Left renal pelvis (tissue), 4 donors: ENCODE measurements at places on chromosomes 3 and 15.

- no peak for DNase-seq
These were observed 317.8 kb upstream of the AGTR1 start for GRCh38 chr3:148379763-148380382.

DNA sequence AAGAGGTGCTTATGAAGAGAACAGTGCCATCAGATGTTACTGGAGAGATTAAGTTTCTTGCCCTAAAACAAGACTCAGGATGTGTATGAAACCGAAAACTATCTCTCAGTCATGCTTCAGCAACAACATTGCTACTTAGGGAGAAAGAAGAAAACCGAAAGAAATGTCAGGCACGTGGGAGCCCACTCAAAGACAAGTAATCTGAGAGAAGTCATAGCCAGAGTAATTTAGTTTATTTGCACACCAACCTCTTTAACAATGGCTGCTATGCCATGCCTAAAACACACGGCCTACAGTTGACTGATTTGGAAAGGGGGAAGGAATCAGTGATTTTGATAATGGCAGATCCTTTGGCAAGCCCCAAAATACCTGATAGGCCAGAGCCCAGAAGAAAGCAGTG is 162.9 kb downstream of the TIGIT start:
- no peak for DNase-seq

DNA sequence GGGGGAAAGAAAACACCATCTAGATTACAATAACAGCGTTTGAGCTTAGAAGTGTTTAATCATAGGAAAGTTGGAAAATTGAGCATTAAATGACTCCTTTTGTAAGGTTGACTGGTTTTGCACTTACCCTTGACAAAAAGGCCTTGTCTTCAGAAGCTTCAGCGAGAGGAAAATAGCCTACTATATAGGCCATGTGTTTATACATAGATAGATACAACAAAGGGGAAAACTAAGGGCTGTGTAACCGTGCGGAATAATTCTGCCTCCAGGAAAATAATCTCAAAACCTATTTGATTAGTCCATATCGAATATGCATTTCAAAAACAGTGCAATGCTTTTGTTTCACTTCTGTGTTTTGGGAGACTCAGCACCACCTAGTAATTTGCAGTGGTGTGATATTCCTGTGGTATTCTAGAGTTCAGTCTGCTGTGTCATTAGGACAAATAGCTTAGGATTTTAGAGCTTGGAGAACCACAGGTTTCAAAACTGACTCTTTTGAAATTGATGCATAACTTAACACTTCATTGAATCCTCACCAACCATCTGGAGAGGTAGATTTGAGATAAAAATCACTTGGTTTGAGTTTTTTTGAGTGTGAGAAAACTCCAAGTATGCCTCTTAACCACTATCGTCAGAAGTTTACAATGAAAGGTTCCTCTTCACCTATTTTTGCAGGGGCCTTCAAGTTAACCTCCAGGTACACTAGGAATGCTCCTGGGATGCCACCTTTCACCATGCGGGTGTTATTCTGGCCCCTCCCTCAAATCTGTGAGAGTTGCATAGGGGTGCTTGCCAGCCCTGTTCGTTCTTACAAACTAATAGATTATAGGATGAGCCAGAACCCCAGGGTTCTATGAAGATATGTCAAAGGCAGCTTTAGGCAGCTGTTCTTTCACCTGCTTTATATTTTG is 1.9 kb downstream of the ARHGAP31 start:
- DNase-seq = no peak

GRCh38 chr3:41104147-41104546 is 95.2 kb upstream of the CTNNB1 start:
- DNase-seq = no peak

GRCh38 chr15:68620721-68621527 is 42.1 kb downstream of the CORO2B start:
- DNase-seq = no peak

DNA sequence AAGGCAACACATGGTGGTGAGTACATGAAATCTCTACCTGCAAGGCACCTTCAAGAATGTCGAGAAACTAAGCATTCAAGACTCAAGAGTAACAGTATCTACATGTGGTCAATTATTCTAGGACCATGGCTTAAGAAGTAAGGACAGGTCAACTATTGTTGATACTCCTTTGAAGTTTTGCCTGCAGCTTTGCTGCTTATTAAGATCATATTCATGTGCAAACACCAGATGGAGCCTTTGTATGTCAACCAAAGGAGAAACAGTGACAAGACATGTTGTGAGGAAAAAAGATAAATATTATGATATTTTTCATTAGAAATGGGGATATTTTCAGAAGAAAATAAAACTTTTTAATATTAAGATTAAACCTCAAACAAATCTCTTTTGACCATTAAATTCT is 52.3 kb upstream of the FGF7 start:
- no peak for DNase-seq

- no peak for DNase-seq
These were observed 26.7 kb downstream of the CGNL1 start for GRCh38 chr15:57403017-57403416.

GRCh38 chr3:107710851-107711250 is 188.1 kb downstream of the BBX start:
- no peak for DNase-seq

DNA sequence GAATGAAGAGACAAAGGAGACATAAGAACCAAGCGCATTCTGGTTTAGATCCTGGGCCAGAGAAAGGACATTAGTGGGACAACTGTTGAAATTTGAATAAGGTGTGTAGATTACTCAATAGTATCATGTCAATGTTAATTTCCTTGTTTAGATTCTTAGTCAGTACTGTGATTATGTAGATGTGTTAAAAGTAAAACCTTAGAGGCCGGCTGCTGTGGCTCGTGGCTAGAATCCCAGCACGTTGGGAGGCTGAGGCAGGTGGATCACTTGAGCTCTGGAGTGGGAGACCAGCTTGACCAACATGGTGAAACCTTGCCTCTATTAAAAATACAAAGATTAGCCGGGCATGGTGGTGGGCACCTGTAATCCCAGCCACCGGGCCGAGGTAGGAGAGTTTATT is 26.7 kb downstream of the CYP8B1 start:
- DNase-seq = no peak

GRCh38 chr3:195257454-195258448 is 13.2 kb downstream of the XXYLT1 start:
- DNase-seq = no peak

DNA sequence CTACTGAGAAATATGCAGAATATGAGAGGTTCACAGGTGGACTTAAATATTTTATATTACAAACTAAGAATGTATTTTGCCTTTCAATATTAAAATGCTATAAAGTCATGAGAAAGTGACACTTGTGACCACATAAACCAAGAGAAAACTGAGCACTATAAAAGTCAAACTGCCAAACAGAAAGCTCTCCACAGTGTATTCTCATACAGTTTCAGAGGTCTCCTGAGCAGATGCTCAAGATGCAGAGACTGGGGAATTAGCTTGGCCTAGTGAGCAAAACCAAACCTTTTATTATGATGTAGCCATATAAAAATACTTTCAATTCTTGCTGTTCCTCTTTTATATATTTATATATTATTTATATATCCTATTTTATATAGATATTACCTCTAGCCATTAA is 227.8 kb downstream of the TBC1D5 start:
- DNase-seq = no peak

- DNase-seq = no peak
These were observed 9.2 kb upstream of the ITGA11 start for GRCh38 chr15:68441045-68441743.

- DNase-seq = no peak
These were observed 627 bp upstream of the FAM131A start for GRCh38 chr3:184336547-184337398.

DNA sequence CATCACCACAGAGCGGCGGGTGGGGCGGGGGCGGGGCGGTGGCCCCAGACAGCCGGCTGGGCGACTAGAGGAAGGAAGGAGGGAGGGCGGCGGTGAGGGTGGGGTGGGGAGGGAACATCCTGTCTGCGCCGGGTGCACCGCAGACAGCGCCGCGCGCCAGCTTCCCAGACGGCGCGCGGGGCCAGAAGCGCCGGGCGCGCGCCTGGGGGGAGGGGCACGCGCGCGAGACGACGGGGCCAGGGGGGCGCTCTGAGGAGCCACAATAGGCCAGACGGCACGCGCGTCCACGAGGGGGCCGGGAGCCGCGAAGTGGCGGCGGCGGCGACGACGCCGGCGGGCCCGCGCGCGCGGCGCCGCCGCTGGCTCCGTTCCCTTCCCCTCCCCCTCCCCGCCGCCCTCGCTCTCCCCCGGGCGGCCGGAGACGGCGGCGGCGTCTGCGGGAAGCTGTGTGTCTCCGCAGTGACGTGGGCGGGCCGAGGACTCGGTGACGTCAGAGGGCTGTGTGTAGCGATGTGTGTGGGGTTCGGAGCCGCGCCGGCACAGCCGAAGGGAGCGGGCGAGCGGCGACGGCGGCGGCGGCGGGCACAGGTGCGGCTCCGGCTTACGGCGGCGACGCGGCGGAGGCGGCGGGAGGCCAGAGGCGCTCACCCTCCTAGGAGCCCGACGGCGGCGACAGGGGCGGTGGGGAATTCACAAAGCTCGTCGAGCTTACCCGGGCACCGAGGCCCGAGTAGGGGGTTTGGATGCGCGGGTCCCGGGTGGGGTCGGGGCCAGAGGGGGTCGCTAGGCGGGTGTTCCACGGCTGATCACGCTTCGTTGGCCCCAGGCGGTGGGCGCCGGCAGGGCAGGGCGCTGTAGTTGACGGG is at the start of gene SKIL:
Gene SKIL (plus strand): TSS at position 540 of the 866 bp plus-strand sequence. CDS start 2,617 bp downstream, outside the sequence.
- DNase-seq = peak; percentile 73

GRCh38 chr15:29138260-29138659 is 131.4 kb downstream of the NSMCE3 start:
- DNase-seq = no peak

GRCh38 chr15:92963794-92964193 is 63.7 kb downstream of the CHD2 start:
- DNase-seq = no peak

GRCh38 chr15:48888191-48888590 is 10.3 kb downstream of the EID1 start:
- no peak for DNase-seq

DNA sequence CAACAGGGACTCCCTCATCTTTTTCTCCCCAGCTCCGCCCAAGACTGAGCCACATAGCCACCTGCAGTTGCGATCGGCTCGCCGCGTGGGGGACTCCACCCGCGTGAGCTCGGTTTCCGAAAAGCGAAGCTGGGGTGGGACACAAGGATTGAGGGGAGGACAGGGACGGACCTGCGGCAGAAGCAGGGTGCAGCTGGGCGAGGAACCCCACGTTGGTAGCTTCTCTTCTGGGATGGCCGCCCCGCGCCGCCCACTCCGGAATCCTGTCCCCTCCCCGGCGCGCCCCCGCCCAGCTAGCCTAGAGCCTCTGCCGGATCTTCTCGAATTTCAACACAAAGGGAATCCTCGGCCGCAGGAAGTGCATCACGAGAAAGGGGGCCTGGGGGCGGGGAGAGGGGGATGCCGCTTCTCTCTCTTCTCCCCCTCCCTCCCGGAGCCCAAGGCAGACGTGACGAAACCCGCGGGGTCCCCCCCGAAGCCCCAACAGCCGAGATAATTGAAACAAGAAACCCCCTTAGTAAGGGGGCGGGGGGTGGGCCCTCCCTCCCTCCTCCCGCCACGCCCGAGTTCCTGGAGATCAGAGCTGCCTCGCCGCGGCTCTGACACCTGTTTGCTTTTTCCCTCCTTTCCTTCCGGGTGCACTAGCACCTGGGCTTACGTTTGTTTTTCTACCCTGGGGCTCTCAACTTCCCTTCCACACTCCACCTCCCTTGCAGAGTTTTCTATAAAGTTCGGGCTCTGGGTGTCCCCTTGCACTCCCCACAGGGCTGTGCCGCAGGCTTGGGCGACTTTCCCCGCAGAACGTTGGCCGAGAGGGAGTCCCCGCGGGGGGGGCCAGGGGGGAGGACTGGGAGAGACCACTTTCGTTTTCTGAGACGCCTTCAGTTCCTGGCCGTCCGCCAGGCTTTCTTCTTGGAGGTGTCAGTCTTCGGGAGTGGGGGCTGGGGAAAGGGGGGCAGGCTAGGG is 1.3 kb upstream of the KCNH8 start:
- peak; percentile 69 for DNase-seq

DNA sequence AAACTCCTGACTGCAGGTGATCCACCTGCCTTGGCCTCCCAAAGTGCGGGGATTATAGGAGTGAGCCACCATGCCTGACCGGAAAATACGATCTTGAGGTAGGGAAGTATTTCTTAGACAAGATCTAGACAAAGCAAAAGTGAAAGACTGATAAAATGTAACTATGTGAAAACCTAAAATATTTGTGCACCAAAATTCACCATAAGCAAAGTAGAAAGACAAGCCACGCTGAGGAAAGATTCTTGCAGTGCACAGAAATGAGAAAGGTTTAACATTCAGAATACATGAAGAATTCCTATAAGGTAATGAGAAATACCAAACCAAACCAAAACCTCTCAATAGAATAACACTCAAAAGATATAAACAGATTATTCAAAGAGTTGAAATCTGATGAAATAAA is 35.7 kb downstream of the SYNM start:
- DNase-seq = no peak

DNA sequence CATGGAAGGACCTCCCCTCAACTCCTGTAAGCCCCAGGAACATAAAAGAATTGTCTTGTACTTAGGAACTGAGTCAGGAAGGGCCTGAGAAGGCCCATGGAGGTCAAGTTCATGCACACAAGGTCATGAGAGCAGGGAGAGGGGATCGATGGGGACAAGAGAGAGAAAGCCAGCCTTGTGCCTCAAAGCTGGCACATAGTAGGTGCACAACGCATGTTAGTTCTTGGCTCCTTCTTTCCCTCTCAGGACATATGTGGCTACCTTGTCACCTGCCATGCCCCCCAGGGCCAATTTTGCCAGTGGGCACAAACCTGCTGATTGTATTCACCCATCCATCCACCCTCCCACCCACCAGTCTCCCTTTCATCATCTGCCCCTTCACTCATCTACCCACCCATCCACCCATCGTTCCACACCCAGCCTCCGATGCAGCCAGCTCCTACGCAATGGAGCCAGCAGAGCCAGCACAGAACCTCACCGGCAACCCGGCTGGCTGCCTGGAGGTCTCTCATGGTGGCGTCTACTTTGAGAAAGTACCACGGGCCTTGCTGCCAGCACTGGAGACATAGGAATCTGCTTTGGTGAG is 52.4 kb upstream of the INSYN1 start:
- no peak for DNase-seq

DNA sequence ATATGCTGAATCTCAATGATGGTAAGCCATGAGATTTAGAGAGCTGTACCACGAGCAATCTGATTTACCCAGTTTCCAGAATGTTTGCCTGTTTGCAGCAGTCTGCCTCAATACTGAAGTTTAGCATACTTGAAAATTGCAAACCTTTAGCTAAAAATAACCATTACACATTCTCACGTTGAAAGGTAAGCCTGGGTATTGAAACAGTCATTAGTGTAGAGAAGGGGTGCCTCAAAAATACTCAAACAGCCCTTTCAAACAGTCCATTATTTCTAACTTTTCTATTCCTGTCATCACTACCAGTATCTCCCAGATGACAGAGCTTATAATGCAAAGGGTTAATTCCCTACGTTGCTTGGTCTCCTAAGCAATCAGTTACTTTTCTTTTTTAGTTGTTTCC is 111.8 kb upstream of the MBNL1 start:
- DNase-seq = no peak

GRCh38 chr15:61935493-61935892 is 124.8 kb downstream of the VPS13C start:
- no peak for DNase-seq

- DNase-seq = no peak
These were observed 415.8 kb upstream of the GOLIM4 start for GRCh38 chr3:168511428-168512014.
